ENCODE measurements at places on chromosomes 3 and 15.

GRCh38 chr3:19338769-19339168, 190.5 kb downstream of the KCNH8 start:
- no peak for DNase-seq

DNA sequence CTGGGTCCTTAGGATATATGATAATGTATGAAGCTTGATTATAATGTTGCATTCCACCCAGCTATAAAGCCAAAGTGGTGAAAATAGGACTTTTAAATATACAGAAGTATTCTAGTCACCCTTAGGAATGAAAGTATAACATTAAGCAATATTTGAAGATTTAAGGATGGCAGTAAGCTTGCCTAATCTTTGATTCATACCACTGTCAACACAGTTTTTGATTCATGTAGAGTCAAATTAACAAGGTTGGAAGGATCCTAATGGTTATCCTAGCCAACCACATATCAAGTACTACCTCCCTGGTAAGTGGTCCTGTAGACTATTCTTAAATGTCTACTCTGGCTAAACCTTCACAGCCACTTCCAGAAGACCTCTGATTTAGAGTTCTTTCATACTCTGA, 18.6 kb downstream of the ARIH1 start:
- DNase-seq: no peak

DNA sequence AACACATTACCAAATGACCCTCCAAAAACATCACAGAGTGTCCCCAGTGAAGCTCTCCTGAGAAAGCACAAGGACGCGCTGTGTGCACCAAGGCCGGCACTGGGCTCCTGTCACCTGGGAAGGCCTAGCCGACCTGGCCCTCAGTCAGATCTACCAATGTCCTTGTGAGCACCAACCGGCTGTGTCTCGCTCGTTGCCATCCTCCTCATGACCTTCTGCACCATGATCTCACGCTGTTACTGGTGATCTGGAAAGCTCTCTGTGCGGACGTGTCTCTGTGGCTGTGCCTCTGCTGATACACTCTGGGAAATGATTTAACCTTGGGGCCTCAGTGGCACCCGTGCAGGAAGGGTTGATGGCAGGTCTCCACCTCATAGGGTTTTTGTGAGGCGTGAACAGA, 24.2 kb downstream of the ZXDC start:
- no peak for DNase-seq

DNA sequence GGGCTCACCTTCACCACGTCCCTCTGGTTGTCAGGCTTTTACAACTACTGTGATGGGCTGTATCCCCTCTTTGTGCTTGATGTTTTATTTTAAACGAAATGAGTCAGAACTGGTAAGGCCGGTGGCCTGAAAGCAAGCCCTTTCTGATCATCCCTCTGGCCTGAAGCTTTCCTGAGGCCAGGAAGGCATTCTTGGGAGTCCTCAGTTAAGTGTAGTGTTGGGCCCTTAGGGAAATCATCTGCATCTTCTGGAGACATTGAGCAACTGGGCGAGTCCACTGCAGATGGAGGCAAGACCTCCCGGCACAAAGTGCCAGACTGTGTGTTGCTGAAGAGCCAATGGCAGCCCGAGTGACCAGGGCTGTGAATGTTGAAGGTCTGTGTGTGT, 33.0 kb upstream of the AMOTL2 start:
- DNase-seq: no peak
